ENCODE measurements at places on chromosomes 4 and X.

DNA sequence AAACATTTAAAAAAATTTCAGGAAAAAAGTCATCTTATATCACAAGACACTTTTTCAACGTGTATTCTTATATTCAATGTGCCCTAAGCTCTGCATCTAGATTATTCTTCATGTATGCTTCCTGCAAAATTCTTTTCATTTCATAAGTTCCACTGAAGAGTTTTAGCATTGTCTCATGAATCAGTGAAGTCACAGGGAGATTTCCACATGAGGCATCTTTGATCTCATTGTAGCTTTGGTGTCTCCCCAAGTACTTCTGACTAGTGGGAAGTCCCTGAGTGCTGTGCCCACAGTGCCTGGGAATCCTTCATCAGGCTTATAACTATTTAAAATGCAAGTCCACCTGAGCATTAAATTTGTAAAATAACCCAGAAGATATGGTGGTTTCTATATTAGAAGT lies 123.8 kb downstream of the MAD2L1 start:
- DNase-seq = no peak

GRCh38 chr4:152678841-152679240 lies 956 bp downstream of the TMEM154 start:
- no peak for DNase-seq

GRCh38 chr4:78645853-78646757 lies 94.5 kb downstream of the ANXA3 start:
- no peak for DNase-seq

DNA sequence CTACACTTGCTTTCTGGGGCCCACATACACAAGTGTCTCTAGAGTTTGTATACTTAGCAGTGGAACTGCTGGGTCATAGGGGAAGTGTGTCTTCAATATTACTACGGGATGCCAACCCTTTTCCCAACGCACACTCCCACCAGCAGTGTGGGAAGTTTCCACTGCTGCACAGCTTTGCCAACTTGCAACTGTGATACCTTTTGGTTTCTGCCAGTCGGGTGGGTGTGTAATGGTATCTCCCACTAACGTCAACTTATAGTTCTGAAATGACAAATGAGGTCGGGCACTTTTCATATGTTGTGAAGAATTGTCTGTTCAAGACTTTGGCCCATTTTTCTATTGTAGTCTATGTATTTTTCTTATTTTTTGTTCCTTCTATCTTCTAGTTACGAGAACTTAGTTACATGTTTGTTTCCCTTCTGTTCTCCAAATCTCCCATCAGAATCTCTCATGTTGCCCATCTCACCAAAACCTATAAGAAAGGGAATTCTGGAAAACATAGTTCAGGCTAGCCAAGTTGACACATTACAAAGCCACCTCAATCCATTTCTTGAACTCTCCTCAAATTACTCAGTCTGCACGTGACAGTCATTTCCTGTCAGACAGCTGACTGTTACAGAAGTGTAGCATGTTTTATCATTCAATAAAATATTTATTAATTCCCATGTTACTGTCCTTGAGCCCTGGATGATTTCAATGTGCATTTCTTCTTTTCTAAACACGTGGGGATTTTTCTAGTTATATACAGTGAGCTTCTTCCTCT lies 30.7 kb downstream of the PNMA6E start:
- DNase-seq = no peak

DNA sequence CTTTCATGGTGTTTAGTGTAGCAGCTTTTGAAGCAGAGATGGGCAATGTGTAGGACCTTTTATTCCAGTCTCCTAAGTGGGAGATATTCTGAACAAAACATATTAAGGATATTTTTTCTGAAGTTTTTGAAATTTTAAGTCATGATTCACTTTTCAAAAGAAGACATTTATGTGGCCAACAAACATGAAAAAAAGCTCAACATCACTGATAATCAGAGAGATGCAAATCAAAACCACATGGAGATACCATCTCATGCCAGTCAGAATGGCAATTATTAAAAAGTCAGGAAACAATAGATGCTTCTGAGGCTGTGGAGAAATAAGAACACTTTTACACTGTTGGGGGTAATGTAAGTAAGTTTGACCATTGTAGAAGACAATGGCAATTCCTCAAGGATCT lies 76.0 kb downstream of the FAT4 start:
- no peak for DNase-seq

DNA sequence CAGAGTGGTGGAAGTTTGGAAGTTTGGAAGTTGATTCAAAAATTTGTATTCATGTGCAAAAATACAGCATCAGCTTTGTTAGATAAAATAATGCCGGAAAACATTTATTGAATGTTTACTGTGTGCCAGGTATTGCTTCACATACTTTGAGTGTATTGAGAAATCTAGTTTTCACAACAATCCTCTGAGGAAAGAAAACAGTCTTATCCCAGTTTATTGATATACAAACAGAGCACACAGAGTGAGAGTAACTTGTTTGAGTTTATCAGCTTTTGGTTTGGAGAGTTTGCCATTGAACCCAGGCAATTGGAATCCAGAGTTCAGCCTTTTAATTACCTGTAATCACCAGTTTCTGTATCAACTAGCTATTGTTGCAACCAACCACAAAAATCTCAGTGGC lies 127.2 kb upstream of the RPS6KA3 start:
- DNase-seq = no peak

DNA sequence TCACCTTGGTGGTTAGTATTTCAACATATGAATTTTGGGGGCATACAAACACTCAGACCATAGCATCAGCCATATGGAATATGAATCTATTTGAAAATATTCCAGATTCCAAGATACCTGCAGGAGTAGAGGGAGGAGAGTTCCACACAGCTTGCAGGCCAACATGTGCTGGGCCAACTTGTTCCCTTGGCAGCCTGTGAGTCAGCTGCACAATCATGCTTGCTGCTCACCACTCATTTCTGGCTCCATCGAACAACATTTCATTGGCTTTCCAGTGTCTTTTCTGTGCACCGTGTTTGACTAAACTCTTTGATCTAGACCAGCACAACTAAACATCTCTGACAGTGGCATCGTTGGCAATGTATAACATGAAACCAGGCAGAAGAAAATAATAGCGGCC lies 282.5 kb upstream of the RASGEF1B start:
- DNase-seq = no peak

- no peak for DNase-seq
Measured at GRCh38 chr4:87042221-87042620, 107.4 kb downstream of the AFF1 start.

GRCh38 chr4:136412708-136413107 lies 1119.6 kb downstream of the PCDH18 start:
- DNase-seq = no peak

DNA sequence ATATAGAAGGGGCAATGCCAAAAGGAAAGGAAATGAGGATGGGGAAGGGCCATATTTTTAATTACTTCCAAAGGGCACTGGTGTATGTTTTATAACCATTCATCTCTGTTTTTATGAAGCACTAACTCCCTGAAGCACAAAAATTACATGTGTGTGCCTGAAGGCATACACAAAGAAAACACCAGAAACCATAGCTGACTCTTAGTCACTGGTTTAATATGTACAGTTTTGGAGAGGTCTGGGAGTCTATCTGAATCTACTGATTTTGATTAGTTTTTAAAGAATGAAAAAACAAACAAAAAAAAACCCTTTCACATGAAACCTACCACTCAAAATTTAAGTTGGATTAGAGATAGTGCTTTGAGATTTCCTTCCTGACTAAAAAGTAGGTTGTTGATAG lies 438.7 kb downstream of the RPA4 start:
- DNase-seq = no peak

DNA sequence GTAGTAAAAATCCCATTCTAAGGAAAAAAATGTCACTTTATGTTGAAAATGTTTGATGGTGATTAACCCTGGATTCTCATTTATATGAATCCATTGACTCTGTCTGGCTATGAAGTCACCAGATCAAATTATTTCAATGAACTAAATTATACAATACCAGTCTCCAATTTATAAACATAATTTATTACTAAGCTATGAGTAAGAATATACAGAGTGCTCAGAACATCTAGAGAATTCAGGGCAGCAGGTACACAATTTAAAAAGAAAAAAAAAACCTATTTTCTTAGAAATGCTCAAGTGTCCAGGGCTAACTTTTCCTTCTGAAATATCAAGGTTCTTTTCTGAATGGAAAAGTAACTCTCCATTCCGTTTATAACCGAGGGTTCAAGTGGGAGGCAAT lies 48.6 kb downstream of the VEGFC start:
- DNase-seq = no peak

DNA sequence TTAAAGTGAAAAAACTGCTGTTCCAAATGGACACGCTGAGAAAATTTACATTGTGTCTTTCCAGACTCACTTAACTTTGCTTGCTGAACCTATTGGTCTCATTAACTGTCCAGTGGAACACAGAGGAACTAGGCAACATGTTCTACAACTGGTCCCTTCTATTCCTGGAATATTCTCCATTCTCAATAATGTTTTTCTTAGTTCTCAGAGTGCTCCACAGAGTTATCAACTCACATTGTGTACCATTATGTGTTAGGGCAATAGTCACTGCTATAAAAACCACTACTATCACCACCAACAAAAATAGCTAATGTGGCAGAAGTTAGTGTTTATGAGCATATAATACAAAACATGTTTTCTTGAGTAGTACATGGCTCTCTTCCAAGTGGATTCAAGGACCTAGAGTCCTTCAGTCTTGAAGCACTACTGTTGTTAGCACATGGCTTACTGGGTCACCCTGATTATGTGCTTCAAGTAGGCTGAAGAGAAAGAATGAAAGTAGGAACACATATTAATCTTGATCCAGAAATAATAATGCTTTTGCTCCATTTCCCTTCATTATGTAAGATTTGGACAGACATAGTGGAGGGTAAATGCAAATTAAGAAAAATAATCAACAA lies 865.3 kb upstream of the HS3ST1 start:
- DNase-seq = no peak

GRCh38 chrX:93649381-93649780 lies 24.0 kb downstream of the NAP1L3 start:
- no peak for DNase-seq

DNA sequence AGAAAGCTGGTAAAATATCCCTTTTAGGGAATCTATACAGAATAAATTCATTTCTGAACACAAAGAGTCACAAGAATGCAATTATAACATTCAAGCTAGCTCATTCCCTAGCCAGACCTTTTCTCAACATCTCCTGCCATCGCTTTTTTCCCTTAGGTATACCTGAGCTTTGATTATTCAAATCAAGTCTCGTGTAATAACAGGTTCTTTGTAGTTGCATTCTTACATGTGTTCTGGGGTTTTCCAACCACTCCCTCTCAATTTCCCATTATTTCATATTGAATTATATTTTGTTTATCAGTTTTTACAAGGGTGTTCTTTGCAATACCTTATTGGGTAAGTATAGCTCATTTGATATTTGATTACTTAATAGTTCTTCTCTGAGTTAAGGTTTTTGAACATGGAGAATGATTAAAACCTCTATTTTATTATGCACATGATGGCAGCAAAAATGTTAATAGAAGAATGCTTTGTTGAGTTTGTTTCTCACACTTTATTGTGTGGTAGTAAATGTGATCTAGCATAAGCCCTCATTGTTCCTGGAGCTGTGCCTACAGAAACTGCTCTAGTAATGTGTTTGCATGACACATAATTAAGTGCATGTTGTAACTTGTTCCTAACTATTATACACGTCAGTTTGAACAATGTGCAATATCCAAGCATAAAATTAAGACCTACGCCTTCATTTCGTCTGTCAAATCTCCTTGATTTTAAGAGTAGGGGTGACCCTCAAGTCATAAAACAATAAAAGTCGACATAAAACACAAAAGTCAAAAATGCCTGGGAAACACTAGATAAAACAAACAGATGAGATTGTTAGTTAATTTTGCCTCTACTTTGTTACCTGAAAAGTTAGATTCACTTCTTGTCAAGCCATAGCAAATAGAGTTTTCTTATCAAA lies 124.0 kb upstream of the POF1B start:
- no peak for DNase-seq

GRCh38 chr4:109486007-109486406 lies 52.4 kb downstream of the SEC24B start:
- DNase-seq = no peak

DNA sequence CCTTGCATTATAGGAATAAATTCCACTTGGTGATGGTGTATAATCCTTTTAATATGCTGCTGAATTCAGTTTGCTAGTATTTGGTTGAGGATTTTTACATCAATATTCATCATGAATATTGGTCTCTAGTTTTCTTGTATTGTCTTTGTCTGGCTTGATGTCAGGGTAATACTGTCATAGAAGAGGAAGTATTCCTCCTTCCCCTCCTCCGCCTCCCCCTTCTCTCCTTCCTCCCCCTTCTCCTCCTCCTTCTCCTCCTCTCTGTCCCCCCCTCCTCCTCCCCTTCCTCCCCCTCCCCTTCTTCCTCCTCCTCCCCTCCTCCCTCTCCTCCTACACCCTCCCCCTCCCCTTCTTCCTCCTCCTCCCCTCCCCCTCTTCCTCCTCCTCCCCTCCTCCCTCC lies 65.8 kb downstream of the RGS12 start:
- no peak for DNase-seq

- DNase-seq = no peak
Measured at GRCh38 chr4:7590899-7591298, 156.2 kb upstream of the PSAPL1 start.

- DNase-seq = no peak
Measured at GRCh38 chrX:150703695-150703974, 10.4 kb downstream of the MTMR1 start.

Data from cerebellar nuclear complex (tissue), 1 donor.